ENCODE measurements at places on chromosomes 2 and 18.

DNA sequence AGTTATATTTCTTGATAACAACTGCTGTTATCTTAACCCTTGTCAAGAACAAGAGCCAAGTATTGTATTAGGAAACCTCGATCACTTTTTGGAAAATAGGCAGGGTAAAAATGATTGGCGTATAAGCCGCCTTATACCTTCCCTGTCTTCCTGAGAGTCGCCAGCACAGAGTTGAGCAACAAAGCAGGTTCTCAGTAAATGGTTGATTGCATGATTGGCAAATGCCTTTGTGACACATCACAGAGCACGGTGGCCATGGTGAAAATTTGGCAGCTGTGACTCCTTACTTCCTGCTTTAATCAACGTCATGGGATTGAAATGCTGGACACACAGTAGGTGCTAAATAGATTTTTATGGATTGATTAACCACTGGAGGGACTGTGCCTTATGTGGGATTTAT, 3.9 kb upstream of the KLHL29 start:
- no peak for DNase-seq

DNA sequence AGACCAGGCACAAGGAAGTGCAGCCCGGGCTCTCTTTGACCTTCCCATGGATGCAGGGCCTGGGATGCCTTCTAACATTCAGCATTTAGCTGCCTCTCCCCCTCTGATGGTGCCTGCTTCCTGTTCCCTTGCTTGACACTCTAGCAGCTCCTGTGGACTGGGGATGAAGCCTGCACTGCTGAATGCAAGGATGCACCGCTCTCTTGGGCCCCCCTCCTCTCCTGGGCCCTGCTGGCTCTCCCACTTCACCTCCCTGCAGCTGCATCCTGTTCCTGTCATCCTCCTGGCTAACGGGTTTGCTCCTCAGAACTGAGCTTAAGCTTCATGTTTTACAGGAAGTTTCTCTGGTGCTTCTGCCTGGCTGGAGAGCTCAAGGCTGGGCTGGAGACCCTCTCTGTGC, 254.1 kb downstream of the TSN start:
- no peak for DNase-seq

- DNase-seq = no peak
Measured at GRCh38 chr2:43298500-43298899, 72.1 kb upstream of the ZFP36L2 start.

DNA sequence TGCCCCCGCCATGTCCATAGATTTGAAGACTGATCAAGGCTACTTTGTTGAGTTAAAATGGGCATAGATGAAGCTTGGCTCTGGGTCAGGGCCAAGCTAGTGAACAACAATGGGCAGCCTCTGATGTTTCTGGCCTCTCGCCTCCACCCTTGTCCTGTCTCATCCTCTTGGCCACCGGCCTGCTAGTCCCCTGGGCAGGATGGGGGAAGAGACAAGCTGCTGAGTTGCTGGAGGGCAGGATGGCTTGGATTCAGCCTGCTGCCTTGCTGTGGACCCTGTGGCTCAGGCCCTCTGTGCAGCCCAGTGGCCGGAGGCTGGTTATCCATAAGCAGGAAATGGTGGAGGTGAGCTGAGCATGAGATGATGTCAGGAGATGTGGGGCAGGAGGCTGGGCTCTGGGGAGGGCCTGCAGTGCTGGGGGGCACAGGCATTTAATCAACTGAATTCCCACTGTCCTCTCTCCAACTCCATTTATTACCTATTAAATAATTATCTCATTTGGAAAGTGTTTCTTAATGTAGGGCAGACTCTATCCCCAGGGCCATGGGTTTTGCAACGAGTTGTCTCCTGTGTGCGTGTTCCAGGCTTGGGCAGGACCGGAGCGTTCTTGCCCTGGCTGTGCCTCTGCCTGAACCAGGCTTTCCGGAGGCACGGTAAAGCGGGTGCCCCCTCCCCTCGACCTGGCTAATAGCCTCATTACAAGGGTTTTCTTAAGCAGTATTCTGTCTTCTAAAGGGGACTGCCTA, 122.9 kb downstream of the GLI2 start:
- DNase-seq = no peak

- no peak for DNase-seq
Measured at GRCh38 chr18:38450876-38451275, 885.3 kb upstream of the CELF4 start.

GRCh38 chr2:58727981-58728656, 487.0 kb upstream of the FANCL start:
- no peak for DNase-seq

- DNase-seq = no peak
Measured at GRCh38 chr18:58105206-58105887, 61.3 kb downstream of the NEDD4L start.

GRCh38 chr2:105581555-105581944, 163.2 kb upstream of the NCK2 start:
- no peak for DNase-seq

GRCh38 chr2:230916218-230916617, 8.8 kb downstream of the GPR55 start:
- no peak for DNase-seq

GRCh38 chr2:159125858-159126257, 157.4 kb downstream of the TANC1 start:
- no peak for DNase-seq

- no peak for DNase-seq
Measured at GRCh38 chr2:134642938-134643337, 75.9 kb downstream of the TMEM163 start.

GRCh38 chr18:35268821-35269220, 21.2 kb downstream of the ZSCAN30 start:
- DNase-seq = no peak

DNA sequence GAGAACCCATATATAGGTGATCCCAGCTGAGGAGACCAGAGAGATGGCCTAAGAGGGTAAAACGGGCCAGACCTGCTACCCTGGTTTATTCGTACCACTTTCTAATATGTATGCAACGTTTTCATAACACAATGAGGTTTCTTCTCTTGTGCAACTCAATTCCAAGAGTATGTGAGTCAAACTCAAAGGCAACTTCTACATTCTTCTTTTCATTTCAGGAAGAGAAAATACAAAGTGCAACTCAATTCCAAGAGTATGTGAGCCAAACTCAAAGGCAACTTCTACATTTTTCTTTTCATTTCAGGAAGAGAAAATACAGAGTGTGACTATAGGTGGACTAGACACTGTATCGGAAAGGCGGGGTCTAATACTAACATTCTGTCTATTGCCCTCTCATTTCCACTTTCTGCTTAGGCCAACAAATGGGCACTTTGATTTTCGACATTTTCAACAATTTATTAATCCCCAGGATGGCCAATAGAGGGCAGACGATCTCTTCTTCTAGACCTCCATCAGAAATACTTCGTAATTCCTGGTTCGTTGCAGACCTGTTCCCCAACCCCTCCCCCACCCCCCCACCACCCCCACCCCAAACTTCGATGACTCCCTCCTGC, 3.7 kb upstream of the CRIM1 start:
- DNase-seq = no peak

DNA sequence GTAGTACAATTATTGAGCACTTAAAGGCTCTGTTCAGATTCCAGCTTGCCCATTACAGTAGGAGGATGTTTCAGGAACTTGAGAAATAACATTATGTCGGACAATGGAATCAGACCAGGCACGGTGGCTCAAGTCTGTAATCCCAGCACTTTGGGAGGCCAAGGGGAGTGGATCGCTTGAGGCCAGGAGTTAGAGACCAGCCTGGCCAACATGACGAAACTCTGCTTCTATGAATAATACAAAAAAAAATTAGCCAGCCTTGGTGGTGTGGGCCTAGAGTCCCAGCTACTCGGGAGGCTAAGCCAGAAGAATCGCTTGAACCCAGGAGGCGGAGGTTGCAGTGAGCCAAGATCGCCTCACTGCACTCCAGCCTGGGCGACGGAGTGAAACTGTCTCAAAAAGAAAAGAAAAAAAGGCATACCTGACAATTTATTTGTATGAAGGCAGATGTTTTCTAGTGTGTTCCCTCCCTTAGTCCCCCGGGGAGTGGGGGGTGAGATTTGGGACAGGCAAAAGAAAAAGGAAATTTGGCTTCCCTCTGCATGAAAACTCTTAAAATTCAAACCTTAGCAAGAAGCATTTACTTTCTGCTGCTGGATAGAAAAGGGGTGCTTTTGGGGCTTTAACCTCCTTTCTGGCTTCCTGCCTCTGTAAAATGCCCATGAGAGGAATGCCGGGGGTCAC, 13.7 kb upstream of the ZNF532 start:
- DNase-seq = no peak

DNA sequence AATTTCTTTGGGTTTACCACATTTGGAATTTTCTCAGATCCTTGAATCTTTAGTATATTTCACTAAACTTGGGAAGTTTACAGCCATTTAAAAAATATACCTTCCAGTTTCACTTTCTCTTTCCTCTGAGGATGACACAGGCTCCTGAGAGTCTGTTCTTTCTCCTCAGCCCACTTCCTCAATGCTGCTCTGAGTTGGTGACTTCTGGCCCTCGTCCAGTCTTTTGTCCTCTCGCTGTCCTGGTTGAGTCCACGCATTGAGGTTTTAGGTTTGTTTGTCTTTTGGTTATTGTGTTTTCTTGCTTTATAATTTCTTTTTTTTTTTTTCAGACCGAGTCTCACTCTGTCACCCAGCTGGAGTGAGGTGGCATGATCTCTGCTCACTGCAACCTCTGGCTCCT, 40.7 kb upstream of the GALR1 start:
- DNase-seq = peak; percentile 40

- DNase-seq = no peak
Measured at GRCh38 chr2:207416111-207416510, 113.7 kb upstream of the CREB1 start.

- DNase-seq = no peak
Measured at GRCh38 chr18:47204908-47205522, 28.9 kb upstream of the IER3IP1 start.

DNA sequence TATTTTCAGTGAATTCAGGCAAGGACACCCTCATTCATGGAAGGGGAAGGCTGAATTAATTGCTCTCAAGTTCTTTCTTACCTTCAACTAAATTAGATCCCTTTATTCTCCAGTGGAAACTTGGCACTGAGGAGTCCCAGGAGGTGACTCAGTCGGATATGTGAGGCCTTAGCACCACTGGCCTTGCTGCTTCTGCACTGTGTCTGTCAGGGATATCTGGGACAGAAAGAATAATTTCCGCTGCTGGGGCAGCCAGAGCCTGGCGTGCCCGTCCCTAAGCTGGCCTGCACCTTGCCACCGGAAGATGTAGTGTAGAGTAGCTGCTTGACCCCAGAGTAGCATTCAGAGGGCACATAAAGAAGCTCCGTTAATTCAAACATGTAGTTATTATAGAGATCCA, 53.4 kb downstream of the LIMS1 start:
- DNase-seq = no peak

GRCh38 chr2:20187331-20187730, 37.6 kb downstream of the SDC1 start:
- no peak for DNase-seq

DNA sequence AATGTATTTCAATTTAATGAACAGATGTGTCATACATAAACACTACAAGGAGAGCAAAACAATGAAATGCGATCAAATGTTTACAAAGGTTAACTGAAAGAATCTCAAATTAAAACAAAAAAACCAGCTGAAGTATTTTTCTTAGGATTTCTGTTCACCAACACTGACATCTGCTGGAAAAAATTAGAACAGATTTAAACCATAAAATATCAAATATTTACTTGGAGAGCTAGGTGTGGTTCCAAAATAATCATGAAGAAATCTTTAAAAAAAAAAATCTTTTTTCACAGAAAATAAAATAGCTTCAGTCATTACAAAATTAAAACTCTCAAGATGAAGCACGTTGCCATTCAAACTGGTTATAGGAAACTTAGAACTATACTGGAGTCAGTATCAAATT, 13.8 kb downstream of the MMADHC start:
- no peak for DNase-seq

GRCh38 chr2:230862292-230862691, 2.5 kb upstream of the ITM2C start:
- DNase-seq = no peak

DNA sequence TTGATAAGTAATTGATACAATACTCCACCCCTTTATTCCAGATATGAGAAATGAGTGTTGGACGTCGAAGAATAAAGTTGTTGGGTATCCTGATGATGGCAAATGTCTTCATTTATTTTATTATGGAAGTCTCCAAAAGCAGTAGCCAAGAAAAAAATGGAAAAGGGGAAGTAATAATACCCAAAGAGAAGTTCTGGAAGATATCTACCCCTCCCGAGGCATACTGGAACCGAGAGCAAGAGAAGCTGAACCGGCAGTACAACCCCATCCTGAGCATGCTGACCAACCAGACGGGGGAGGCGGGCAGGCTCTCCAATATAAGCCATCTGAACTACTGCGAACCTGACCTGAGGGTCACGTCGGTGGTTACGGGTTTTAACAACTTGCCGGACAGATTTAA, 26.3 kb downstream of the B3GNT2 start:
- DNase-seq = no peak

DNA sequence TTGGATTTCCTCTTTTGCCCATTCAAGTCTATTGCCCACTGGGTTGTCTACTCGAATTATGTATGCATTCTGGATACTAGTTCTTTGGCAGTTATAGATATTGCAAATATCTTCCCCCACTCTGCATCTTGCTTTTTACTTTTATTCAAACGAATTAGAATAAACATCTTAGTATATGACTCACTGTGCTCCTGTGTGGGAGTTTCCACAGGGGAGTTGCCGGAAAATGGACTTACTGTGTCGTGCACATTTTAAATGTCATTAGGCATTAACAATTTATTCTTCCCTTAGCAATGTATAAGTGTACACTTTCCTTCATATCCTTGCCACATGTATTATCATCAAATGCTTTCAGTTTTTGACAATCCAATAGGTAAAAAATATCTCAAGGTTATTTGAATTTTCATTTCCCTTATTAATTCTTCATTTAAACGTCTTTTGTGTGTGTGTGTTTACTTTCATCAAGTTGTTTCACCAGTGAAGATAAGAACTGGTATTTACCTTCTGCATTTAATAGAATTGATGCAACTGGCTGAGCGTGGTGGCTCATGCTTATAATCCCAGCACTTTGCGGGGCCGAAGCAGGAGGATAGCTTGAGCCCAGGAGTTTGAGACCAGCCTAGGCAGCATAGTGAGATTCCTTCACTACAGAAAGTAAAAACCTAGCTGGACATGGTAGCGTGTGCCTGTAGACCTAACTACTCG, 4.6 kb upstream of the UGT1A5 start:
- no peak for DNase-seq

GRCh38 chr18:63397349-63397748, 24.9 kb downstream of the VPS4B start:
- DNase-seq = no peak

DNA sequence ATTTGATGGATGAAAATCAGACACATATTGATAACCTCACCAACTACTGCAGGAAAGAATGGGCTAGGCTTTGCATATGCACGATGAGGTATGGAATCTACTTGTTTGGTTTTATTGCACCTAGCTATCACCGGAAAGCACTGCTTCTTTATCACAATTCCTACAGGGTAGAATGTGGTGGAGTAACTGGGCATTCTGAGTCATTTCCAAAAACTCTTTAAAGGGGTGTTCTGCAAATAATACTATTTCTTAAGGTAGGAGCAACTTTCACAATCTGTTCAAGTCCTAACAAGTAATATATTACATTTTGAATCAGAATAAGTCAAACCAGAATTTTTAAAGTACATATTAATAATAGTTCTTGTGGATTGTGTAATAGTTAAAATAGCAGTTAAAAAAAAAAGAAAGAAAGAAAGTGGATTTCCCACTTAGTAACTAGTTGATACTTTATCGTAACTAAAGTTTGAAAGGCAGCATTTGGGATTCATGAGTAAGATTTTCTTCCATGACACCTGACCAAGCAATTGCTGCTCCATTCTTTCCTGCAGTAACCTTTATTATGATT, 40.5 kb downstream of the INO80C start:
- no peak for DNase-seq
